ENCODE measurements at places on chromosomes 2 and 18.

- no peak for DNase-seq
These were observed 45.5 kb downstream of the PPP3R1 start for GRCh38 chr2:68206793-68207192.

GRCh38 chr2:191976436-191976835 lies 129.5 kb upstream of the CAVIN2 start:
- DNase-seq: no peak

DNA sequence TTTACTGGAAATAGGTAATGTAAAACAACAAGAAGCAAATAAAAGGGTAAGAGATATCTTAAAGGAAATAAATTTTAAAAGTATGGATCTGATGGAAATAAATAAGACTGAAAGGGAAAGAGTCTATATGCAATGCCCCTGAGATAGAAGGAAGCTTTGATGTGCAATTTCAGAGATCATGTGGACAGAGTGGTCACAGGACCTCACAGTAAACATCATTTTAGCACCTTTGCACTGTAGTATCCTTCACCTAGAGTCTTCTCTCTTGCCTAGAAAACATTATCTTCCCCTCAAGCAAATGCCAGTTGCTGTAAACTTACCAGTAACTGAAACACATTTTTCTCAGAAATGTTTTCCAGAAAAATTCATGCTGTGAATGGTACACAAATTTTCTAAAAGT lies 1621.3 kb upstream of the TMEFF2 start:
- no peak for DNase-seq

DNA sequence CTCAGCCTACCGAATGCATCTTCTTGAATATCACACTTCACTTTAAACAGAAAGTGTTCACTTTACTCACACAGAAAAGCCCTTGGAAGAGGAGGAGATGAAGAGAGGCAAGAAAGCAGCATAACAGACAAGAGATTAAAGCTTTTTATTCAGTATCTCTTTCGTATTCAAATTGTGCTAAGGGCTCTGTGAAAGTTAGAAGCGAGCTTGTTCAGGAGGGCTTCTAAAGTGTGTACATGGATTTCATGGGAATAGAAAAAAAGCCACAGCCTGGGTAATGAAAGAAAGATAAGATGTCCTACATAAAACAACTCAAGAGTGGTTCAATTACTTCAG lies 531.9 kb downstream of the TMEM182 start:
- DNase-seq: no peak

DNA sequence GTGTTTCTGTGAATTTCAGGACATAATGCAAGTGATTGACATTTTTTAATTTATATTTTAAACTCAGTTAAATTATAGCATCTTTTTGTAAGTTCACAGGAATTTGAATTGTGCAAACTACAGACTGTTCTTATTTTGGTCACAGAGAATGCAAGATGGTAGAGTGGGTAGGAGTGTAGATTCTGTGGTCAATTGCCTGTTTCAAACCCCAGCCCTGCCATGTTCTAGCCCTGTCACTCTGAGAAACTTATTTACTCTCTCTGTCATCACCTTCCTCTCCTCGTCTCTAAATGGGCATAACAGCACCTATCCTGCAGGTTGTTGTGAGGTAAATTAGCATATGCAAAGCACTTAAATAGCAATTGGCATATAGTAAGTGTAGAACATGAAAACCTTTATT lies 879.8 kb downstream of the CPS1 start:
- no peak for DNase-seq

GRCh38 chr2:23637011-23637778 lies 252.2 kb downstream of the KLHL29 start:
- DNase-seq: no peak

DNA sequence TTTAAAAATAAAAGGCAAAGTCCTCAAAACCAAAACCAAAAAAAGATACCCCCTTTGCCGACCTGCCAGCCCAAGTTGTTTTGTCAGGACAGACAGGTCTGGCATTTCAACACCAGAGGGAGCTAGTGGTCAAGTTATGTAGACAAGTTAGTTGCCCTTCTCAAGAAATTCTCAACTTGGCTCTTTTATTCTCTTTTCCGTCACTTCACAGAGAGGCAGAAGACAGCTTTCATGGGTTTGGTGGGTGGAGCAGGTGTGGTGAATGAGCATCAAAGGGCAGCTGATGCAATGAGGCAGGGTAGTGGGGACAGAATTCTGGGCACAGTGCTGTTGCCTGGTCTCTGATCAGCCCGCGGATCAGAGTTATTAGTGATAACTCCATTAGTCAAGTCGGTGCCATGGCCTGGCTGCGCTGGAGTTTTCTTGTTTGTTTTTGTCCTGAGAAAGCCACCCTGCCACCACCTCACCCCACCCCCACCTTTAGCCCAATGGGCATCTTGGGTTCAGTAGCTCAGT lies 303.7 kb upstream of the EPAS1 start:
- DNase-seq: no peak

- peak; percentile 23 for DNase-seq
These were observed 16.6 kb downstream of the MALT1 start for GRCh38 chr18:58687871-58688308.

DNA sequence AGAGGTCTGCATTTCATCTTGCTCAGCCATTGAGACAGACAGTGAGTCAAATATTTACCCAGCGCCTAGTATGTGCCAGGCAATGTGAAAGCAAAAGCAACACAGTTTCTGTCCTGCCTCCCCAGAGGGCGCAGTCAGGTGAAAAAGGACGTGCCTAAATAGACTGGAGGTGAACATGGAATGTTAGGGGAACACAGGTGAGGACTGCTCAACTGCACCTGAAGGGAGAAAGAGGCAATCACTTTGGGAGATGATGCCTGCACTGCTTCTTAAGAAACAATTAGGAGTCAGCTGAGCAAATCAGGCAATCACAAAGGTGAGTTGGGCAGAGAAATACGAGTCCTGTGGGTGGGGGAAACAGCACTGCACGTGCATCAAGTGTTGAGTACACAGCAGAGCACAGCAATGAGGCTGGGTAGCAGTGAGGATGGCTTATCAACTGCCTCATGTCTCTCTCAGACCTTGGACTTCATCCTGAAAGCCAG lies 218.3 kb upstream of the SMAD7 start:
- peak; percentile 4 for DNase-seq

- peak; percentile 15 for DNase-seq
These were observed 1.2 kb downstream of the GYPC start for GRCh38 chr2:126657148-126657635.

- DNase-seq: no peak
These were observed 34.8 kb downstream of the SF3B1 start for GRCh38 chr2:197399887-197400540.

- no peak for DNase-seq
These were observed 9.1 kb upstream of the TMEFF2 start for GRCh38 chr2:192203876-192204275.
